ENCODE measurements at places on chromosomes 7 and 10.

DNA sequence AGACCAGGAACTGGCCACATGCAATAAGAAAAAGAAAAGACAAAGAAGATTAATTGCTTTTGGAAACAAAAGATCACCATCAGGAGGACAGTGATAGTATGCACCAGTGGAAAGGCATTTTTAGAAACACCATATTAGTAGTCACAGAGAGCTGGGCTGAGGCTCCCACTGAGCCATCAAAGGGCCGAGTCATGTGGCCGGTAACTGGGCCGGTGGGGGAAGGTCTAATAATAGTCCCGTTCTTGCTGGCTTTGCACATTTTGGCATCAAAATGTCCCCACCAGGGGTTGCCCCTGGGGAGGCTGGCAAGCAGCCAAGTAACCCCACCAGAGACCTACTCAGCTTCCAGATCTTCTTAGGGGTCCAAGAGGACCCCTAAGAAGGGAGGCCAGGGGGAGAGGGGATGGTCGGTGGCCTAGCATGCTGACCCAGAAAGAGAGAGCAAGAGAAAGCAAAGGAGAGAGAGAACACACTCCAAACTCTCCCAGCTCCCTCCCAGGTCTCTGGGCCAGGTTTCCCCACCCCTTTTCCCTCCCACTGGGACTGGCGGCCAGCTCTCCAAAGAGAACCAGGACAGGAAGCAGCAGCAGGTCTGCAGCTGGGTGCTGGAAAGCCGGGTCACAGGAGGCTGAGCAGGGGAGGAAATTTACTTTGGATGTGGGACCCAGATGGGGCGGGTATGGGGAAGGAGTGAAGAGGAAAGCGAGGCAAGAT is 70.2 kb upstream of the FGFR2 start:
- no peak for DNase-seq

GRCh38 chr10:89518876-89519842 is 16.2 kb downstream of the SLC16A12 start:
- no peak for DNase-seq

- DNase-seq: no peak
Observed at GRCh38 chr7:128729494-128729893, 9.7 kb upstream of the CALU start.

GRCh38 chr10:4522296-4523000 is 303.6 kb upstream of the AKR1E2 start:
- no peak for DNase-seq

GRCh38 chr10:16905320-16905719 is 88.1 kb upstream of the RSU1 start:
- DNase-seq: no peak

GRCh38 chr10:3672220-3672619 is 112.8 kb downstream of the KLF6 start:
- no peak for DNase-seq

- DNase-seq: no peak
Observed at GRCh38 chr7:34652809-34653208, 5.2 kb upstream of the NPSR1 start.

GRCh38 chr10:109912335-109913281 is 10.7 kb downstream of the XPNPEP1 start:
- no peak for DNase-seq

DNA sequence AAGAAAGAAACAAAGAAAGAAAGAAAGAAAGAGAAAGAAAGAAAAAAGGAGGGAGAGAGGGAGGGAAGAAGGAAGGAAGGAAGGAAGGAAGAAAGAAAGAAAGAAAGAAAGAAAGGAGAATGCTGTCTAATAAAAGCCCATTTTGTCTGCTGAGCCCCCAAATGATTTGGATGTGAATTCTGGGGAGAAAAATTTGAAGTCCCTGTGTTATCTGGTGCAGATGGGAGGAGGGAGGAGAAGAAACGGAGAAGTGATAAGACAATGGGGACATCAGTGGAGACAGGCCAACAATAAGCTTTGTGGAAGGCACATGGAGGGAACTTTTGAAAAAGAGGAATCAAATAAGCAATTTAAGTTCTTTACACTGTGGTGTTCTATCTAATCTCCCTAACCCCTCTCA is 24.6 kb upstream of the TMEM273 start:
- no peak for DNase-seq

DNA sequence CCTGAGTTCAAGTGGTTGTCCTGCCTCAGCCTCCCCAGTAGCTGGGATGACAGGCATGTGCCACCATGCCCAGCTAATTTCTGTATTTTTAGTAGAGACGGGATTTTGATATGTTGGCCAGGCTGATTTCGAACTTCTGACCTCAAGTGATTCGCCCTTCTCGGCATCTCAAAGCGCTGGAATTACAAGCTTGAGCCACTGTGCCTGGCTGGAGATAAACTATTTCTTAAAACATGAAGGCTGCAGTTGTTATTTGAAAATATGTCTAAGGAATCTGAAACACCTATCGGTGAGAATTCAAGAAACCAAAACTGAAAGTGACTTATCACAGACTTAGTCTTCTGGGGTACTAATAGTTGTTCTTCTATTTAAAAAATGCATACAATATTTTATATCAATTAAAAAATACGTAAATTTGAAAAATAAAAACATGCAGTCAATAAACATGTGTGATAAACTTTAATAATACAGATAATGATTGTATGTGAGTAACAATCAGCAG is 176.9 kb upstream of the PRSS58 start:
- DNase-seq: no peak

GRCh38 chr10:9096288-9096687 is 1041.8 kb downstream of the GATA3 start:
- DNase-seq: no peak

DNA sequence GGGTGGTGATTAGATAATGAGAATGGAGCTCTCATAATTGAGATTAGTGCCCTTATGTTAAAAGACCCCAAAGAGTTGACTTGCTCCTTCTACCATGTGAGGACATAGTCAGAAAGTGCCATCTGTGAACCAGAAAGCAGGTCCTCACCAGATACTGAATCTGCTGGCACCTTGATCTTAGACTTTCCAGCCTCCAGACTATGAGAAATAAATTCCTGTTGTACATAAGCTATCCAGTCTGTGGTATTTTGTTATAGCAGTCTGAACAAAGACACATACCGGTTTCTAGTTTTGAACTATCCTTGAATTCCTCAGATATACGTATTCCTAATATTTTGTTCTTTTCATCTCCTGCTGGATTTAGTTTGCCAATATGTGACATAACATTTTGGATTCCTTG is 228.1 kb downstream of the FZD1 start:
- no peak for DNase-seq

GRCh38 chr10:101601541-101601940 is 13.4 kb downstream of the DPCD start:
- no peak for DNase-seq

DNA sequence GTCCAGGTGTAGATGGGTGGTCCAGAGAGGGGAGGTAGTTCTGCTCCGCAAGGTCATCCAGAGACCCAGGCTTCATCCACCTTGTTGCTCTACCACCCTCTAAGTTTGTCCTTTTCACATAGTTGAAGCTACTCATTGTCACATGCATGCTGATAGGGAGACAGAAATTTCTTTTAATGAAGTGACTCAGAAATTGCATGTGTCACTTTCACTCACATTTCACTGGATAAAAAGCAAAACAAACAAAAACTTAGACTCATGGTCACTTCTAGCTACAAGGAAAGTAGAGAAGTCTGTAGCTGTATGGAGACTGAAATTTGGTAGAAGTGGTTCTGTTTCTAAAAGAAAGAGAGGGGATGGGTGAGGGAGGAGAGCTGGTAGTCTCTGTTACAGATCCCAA is 161.9 kb downstream of the SORCS3 start:
- no peak for DNase-seq

DNA sequence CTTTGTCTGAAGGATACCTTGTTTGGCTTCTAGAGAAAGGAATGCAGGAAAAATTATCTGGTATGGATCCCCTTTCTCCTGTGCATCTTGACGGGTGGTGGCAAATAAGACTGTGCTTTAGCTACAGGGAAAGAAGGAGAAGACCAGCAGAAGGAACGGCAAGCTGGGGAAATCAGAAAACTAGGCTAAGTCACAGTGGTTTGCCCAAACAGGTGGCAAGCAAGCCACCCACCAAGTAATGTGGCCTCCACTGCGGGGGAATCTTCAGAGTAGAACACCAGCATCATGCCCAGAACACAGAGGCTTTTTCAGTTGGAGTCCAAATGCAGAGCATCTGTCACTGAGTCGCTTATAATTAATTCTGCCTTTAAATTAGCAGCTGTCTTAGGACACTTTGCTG is 282.8 kb downstream of the PHF14 start:
- no peak for DNase-seq

GRCh38 chr10:98376485-98376884 is 38.5 kb downstream of the PYROXD2 start:
- no peak for DNase-seq

DNA sequence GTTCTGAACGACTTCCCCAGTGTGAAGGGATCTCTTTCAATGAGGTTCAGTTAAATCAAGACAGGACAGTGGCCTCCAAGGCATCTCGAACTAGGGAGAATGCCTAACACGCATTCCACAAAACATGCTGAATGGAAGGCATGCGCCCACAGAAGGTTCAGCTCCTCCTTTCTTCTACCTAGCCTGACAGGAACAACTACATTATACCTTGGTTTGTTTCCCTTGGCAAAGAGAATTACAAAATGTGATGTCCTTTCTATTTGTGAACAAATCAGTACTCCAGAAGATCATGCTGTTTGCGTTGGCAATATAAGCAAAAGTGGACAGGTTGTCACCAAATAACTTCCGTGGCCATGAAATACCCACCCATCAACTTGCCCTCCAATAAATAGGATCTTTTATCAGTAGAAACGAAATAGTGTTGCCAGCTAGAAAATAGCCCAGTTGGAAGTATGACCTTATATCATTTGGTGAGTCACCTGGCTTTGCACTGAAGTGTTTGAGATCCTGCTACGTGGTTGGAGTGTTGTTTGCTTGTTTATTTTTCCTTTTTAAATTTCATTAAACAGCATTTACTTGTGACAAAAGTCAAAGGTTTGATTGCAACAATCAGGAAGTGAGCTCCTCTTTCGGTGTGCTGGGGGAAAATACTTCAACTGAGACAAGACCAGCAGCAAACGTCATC is 117.0 kb upstream of the FAM204A start:
- no peak for DNase-seq

DNA sequence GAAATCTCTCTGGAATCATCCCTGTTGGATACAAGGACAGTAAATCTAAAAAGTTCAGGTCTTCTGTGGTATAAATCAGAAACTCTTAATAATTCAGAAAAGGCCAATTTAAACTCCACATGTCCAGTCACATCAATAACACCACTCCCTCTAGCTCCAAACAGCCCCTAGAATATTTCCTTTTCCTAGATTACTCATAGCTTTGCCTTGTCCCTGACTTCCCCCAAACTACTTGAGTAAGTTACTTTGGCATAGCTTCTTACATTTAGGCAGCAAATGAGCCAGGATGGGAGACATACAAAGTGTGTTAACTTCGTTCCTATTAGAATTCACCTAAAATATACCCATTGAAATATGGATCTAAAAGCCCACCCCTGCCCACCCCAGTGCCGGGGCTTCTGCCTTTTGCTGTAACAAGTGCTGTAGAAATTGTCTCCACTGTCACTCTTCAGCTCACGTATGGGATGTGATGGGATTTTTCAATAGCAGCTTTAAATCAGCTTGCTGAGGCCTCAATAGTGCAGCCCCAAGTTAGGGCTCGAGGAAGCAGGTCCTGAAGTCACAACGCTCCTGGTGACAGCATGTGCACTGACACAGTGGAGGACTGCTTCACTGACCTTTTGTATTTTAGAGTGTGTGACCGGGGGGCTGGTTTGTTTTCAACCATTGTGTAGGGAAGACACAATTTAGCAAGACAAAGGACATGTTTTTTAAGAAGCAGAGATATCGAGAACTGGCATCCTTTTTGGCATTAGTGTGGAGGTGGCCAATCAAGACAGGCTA is 218.2 kb upstream of the KMT2E start:
- no peak for DNase-seq

- DNase-seq: no peak
Observed at GRCh38 chr7:155694851-155695250, 50.4 kb downstream of the RBM33 start.

GRCh38 chr7:91843831-91844230 is 36.7 kb downstream of the MTERF1 start:
- DNase-seq: no peak

- no peak for DNase-seq
Observed at GRCh38 chr7:93757426-93757825, 133.1 kb downstream of the TFPI2 start.

GRCh38 chr10:17655567-17656146 is 11.7 kb downstream of the STAM start:
- DNase-seq: no peak

GRCh38 chr10:130774871-130775270 is 536.6 kb downstream of the TCERG1L start:
- DNase-seq: no peak

DNA sequence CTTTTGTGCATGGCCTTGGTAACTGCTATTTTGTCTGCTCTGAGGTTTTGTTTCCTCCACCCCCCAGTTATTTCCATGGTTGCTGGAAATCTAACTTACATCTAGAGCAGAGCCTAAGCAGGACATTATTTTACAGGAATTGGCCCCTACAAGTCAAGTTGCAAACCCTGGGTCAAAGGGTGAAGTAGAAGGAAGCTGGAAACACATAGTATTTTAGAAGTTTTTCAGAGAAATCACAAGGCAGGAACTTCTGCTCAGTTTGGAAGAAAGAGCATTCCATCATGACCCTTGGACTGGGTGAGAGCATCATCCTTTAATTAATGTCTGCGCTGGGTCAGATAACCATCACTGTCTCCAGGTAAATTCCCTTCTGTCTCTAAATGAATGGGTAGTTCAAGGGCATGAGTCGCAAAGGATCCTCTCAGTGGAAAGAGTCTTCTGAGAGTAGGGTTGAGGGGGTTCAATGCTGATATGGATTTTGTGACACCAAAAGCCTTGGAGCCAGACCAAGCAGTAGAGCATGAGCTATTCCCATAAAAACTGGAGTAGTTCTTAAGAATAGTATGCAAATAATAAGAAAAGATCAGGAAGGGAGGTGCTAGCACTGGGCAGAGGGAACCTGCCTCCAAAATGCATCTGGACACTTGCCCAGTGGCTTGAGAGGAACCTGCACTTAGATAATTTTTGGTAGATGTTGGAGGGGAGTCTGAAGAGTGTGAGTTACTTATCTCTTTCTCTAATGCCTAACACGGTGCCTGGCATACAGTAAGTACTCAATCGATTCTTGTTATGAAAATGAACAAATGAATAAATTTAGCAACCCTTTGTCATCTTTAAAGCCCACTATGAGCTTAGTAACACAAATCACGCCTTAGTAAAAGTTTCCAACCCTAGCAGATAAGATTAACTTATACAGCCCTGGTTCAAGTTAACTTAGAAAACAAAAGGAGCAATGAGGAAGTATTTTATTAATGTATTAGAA is 160.6 kb upstream of the ADO start:
- DNase-seq: no peak

Measured in NCI-H187 treated with DMSO at 0.1 percent for 48 hours (cell line).